Lung (tissue), 17 donors: ENCODE measurements at places on chromosomes 1 and 21.

GRCh38 chr1:55632058-55632457, 416.9 kb upstream of the USP24 start:
- no peak for DNase-seq

DNA sequence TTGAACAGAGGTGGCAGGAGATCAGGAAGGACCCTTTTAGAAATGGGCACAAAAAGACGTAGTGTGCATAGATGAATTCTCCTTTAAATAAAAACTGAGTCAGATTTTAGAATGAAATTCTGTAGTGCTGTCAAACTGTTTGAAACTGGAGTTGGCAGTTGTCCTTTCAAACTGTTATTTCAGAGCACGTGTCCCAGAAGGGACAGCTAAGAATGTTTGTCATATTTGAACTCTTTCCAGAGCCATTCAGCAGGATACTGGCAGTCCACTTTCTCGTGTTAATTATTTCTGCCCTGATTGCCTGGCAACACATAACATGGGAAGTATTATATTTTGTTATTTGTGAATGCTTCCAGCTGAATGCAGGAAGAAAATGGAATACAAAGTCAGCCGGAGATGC, 212.3 kb upstream of the DPYD start:
- peak; percentile 22 for DNase-seq

GRCh38 chr1:66575739-66576138, 41.8 kb downstream of the SGIP1 start:
- peak; percentile 70 for DNase-seq

GRCh38 chr21:36889401-36889800, 77.1 kb downstream of the HLCS start:
- DNase-seq: peak; percentile 22

- no peak for DNase-seq
Measured at GRCh38 chr1:212484701-212485570, 52.2 kb downstream of the NENF start.

DNA sequence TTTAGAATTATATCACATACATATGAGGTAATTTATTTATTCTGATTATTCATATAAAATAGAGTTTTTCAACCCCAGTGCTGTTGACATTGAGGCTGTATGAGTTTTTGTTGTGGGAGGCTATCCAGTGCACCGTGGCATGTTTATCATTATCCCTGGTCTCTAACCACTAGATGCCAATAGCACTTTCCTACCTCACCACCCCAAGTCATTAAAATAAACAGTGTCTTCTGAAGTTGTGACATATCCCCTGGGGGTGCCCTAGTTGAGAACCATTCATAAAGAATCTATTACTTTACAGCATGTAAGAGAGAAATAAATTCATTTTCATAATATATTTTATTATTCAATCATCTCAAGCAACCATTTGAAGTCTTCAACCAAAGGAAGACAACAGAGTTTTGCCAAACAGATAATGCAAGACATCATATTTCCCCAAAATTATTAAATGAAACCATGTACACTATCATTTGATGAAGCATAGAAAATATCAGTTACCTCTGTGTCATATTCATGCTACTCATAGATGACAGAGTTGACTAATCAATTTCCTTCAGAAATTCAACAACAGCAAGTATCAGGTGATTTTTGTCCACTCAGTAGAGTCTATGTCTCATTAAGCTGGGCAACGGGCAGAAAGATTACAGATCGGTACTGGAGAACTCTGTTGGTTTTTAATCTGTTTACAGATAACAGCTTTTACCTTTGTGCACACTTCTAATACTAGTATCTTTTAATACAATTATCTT, 39.5 kb upstream of the RGS1 start:
- no peak for DNase-seq

DNA sequence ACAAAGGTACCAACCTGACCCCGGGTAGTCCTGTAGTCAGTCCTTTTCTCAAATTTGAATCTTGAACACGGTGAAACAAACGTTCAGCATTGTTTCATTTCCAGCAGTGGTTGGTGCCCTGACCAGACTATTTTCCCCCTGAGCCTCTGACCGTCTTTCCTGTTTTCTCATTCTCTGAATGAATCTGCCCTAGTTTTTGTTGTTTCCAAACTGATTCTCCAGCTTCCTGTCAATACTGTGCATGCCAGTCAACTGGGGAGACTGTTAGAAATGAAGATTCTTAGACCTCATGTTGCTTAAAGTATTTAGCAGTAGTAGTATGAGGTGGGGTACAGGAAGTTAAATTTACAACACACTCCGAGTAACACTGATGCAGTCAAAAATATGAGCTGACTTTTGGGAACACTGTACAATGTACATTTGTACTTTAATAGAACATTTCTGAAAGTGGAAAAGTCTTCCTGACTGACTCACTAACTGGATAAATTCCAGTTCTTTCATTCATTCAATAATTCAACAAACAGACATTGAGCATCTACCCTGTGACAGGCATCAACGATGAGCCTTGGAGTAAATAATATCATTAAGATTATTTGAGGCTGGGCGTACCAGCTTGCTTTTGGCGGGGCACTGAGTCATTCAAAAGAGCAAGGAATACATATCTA, 26.0 kb upstream of the ZRANB2 start:
- no peak for DNase-seq

DNA sequence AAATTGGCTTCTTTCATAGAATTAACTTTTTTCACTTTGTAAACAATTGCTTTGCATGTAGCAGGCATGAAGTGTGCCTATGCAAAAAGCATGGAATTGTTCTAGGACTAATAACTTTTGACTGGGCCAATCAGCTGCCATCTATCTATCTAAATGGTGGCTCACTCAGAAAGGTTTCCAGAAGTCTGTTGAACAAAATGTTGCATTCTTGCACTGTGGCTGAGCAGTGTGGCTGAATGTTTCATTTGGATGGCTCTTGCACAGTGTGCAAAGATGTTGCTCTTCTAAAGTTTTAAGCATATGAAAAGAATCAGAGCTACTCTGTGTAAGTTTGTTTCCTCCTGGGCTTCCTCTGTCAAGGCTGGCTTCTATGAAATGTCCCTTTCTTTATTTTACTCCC, 213.5 kb downstream of the KCTD3 start:
- no peak for DNase-seq

DNA sequence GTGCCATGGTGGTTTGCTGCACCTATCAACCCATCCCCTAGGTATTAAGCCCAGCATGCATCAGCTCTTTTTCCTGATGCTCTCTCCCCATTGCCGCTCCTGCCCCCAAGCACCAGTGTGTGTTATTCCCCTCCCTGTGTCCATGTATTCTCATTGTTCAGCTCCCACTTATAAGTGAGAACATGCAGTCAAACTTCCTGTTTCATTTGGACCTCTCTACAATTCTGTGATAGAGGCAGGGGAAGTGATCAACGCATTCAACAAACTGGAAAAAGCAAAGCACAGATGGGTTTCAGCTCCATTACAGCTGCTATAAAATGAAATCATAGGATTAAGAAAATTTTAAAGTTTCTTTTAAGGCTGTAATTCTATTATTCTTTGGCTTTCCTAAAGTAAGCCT, 23.3 kb upstream of the CD55 start:
- no peak for DNase-seq
